ENCODE measurements at places on chromosomes 1 and 21.
A peak's percentile ranks its signal among the peaks of the same experiment; 100 is the strongest.

DNA sequence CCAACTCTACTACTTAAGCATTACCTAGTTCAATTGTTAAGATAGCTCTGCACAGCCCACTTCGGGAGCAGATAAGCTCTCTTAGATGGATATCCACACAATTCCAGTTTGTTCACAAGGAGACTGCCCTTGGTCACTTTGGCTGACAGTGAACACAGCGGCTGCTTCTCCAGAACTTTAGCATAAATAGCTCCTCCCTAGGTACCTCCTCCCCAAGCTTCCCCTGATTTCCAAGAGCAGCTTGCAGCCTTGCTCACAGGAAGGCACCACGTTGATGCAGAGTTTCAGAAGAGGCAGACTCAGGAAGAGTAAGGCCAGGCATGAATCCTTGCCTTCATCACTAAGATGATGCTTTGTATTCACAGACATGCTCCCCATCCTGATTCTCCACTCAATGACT, 24.7 kb downstream of the TFF3 start:
- DNase-seq = no peak

- no peak for DNase-seq
These were observed 8.3 kb downstream of the ACTL8 start for GRCh38 chr1:17763417-17763816.

DNA sequence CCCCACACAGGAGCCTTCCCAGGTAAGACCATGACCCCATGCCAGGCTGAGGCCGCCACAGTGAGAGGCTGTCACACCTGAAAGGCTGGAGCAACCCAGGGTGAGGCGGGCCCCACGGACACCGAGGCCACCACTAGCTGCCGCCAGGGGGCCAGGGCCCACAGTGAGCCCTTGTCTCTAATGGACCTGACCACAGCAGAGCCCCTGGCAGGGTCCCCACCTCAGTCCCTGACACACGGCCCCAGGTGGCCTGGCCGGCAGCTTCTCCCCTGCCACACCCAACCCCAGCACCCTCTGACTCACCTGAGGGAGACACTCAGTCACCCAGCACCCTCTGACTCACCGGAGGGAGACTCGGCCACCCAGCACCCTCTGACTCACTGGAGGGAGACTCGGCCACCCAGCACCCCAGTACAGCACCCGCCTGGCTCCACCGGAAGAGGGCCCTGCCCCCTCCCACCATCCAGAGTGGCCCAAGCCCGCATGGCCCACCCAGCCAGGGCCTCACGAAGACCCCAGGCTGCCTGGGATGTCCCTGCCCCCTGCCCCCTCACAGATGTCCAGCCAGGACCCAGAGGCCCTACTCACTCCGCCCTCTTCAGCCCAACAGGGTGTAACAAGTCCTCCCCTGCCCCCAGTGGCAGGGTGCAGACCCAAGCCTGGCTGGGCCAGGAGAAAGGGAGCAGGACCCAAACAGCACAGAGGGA, 4.4 kb downstream of the DVL1 start:
- peak; percentile 27 for DNase-seq

- DNase-seq = no peak
These were observed 51.9 kb downstream of the LRRN2 start for GRCh38 chr1:204633665-204634064.

DNA sequence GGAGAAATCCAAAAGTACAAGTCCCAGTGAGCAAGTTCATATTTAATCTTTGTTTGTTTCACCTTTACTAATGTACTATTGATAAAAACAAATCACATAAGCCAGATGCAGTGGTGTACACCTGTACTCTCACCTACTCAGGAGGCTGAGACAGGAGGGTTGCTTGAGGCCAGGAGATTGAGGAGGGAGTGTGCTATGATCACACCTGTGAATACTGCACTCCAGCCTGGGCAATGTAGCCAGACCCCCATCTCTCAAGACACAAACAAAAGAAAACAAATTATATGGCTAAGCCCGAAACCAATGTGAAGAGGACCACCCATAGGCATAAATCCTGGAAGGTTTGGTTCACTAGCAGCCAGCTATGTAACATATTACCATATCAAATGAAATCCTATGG, 9.6 kb upstream of the USP24 start:
- DNase-seq = no peak

DNA sequence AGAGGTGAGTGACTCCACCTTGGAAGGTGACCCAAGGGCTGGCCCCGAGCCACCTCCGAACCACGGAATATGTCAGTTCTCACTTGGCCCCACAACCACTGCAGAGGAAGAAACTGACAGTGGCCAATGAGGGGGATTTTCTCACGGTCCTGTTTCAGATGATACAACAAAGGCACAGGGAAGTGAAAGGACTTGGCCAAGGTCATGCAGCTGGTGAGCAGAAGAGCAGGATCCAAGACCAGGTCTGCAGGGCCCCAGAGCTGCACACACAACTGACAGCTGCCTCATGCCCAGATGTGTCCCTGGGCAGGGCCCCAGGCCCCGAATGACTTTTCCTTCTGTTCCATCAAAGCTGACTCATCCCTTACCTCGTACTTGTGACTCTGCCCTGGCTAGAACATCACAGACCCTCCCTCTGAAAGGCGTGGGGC, 25.8 kb upstream of the EVA1B start:
- no peak for DNase-seq

- no peak for DNase-seq
These were observed 132.4 kb upstream of the TIAM1 start for GRCh38 chr21:31476263-31477022.

DNA sequence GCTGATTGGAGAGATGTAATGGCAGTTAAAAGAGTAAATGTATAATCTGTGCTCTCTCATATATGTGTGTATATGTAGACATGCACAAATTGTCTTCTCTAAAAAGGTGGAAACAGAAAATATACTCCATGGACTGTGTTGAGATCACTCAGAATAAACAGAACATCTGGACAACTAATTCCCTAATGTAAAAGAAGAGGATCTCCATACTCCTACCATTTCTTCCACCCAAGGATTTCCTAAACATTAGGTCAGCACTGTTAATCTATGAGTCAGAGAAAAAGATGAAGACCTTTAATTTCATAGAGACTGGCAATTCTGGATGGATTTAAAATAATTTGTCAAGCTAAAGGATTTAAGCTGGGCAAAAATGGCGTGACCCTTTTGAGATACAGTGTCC, 80.1 kb downstream of the ESRRG start:
- no peak for DNase-seq

GRCh38 chr1:100927276-100927675, 31.4 kb downstream of the SLC30A7 start:
- DNase-seq = no peak

DNA sequence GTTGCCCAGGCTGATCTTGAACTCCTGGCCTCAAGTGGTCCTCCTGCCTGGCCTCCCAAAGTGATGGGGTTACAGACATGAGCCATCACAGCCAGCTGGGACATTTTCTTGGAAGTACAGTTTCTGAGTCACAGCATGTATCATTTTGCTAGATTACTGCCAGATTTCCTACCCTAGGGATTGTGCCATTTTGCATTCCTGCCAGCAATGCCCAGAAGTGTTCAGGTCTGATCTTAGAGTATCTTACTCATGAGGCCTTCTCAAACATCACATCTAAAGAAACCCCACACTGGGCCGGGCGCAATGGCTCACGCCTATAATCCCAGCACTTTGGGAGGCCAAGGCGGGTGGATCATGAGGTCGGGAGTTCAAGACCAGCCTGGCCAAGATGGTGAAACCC, 10.2 kb downstream of the BMP8A start:
- DNase-seq = no peak

DNA sequence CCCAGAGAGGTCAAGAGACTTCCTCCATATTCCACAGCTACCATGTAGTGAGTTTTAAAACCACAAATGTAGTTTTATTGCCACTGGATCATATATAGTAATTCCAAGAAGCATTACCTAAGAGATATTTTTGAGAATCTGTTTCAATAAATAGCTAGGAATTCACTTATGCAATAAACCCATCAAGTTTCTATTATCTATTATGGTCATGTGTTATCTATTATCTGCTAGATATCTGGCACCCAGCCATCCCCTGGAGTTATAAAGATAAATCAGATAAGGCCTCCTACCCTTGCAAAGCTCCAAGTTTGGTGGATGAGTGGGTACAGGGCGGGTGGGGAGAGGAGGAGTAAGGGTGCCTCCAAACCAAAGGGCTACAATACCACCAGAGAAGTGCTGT, 10.3 kb upstream of the VWA5B1 start:
- DNase-seq = peak; percentile 10

DNA sequence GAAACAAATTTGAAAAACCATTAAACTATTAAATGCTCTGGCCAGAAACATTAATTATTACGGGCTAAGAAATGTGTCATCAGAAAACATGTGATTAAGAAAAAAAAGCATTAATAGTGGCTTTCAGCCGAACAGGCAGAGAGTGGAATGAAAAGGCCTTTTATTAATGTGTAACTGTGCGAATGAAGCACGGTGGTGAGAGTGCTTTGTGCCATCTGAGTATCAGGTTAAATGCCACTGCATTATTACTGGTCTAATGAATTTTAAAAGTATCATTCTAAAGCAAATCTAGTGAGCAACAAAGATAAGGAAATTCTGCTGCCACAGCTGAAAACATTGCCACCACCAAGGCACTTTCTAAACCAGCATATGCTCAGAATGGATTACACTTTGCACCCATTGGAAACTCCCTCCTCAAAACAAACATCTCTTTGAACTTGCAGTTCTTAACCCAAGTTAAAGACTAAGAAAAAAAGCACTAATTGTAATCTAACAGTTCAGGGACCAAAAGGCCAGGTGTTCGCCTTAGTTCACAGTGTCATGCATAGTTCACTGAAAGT, 30.0 kb upstream of the SSX2IP start:
- no peak for DNase-seq

GRCh38 chr1:234281826-234282489, 91.3 kb upstream of the COA6 start:
- DNase-seq = no peak

DNA sequence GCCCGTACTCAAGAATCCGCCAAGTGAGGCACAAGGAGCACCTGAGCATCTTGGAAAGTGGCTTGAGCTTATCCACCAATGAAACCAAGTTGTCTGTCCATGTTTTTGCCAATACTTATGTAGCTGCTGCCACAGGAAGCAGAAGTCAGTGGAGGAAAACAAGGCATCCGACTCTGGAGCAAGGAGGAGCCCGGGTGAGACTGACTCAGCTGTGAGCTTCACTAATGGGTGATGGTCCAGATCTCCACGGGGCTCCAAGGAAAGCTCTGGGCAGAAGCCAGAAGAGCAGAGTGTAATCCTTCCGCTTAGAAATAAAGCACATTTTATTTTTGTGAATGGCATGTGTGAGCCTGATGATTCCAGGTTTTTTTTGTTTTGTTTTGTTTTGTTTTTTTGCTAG, 12.3 kb upstream of the SSR2 start:
- DNase-seq = no peak

DNA sequence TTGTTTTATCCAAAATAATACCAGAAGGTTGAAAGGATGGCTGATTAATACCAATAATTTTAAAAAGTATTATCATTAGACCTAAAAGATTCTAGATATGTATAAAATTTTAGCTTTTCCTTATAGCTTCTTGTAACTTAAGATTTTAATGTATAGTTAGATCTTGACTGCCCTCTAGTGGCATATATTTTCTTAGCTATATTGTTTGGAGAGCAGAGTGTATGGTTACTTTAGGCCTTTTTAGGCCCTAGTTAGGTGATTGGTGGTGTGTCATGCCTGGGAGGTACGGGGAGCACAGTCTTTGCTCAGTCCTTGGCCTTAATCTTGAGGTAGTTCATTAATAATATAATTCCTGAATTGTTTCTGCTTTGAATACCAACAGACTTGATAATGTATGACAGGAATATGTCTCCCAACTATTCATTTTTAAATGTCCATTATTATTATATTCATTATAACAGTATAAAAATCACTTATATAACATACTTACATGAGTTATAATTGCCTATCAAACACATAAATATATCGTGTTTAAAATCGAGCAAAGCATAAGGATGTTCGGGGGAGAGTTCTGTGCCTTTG, 328.4 kb downstream of the ZP4 start:
- peak; percentile 44 for DNase-seq

DNA sequence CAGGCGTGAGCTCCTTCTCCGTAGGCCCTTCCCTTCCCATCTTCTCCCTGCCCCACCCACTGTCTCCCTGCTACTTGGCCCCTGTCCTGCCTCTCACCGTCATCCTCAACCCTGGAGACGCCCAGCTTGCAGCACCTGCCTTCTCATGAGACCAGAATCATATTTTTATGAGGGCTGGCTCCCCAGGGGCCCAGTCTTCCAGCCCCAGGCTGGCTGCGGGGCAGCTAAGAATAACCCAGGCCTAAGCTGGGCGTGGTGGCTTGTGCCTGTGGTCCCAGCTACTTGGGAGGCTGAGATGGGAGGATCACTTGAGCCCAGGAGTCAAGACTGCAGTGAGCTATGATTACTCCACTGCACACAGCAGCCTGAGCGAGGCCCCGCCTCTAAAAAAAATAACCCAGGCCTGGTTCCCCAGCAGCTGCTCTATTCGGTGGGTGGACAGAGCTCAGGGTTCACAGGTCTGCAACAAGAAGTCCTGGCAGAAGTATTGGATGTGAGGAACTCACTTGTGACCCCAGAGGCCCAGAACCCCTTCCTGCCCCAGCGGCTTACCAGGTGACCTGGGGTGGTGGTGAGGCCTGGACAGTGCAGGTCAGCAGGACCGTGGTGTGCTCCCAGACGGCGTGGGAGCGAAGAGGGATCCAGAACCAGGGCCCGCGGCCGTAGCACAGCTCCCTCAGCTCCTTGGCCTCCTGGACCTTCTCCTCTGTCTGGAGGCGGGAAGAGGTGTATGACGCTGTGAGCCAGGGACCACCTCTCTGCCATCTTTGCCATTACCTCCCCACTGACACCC, 6.4 kb downstream of the MYOM3 start:
- DNase-seq = no peak

DNA sequence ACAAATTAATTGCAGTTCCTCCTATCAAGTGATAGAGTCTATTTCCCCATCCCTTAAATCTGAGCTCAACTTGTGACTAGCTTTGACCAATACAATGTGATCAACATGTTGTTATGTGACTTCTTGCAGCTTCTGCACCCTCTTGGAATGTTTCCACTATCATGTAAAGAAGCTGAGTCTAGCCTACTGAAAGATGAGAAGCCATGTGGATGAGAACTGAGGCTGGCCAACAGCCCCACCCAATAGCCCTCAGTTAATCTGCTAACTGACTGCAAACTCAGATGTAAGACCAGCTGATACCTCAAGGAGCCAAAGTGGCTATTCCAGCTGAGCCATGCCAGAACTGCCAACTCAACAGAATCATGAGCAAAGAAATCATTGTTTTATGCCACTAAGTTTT, 44.0 kb downstream of the LYST start:
- no peak for DNase-seq

Data from erythroblast (primary cell).